Midbrain (tissue), 1 donor: ENCODE measurements at places on chromosomes 11 and 22.

- no peak for DNase-seq
Observed at GRCh38 chr22:44741929-44742328, 10.4 kb upstream of the ARHGAP8 start.

GRCh38 chr11:117980720-117981119, 5.5 kb upstream of the IL10RA start:
- DNase-seq: no peak

GRCh38 chr11:58057481-58057880, 26.7 kb downstream of the OR6Q1 start:
- DNase-seq: no peak

DNA sequence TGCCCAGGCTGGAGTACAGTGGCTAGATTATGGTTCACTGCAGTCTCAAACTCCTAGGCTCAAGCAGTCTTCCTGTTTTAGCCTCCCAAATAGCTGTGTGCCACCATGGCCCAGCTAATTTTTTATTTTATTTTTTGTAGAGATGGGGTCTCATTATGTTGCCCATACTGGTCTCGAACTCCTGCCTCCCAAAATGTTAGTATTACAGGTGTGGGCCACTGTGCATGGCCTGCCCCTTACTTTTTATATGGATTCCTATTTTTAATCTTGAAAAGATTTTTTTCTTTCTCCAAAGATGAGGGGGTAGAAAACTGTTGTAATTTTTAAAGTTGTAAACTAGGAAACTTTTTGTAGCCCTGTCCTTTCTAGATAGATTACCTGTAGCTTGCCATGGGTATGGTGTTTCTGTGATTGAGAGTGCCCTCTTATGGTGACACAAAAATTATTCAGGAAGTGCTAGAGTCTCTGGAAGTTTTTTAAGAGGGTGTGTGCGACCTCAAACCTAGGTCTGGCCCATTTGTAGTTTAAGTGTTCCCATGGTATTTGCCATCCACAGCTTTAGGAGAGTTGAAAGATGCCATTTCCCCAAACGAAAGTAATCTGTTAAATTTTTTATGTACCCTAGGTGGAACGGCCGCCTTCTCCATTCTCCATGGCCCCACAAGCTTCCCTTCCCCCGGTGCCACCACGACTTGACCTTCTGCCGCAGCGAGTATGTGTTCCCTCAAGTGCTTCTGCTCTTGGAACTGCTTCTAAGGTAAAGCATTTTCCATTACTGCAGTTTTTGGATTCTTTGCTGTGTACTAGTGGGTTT, 32.4 kb downstream of the MCAM start:
- DNase-seq: peak; percentile 6

- DNase-seq: no peak
Observed at GRCh38 chr11:99098258-99098657, 77.5 kb downstream of the CNTN5 start.

- no peak for DNase-seq
Observed at GRCh38 chr22:46792061-46792796, 29.8 kb downstream of the TBC1D22A start.

DNA sequence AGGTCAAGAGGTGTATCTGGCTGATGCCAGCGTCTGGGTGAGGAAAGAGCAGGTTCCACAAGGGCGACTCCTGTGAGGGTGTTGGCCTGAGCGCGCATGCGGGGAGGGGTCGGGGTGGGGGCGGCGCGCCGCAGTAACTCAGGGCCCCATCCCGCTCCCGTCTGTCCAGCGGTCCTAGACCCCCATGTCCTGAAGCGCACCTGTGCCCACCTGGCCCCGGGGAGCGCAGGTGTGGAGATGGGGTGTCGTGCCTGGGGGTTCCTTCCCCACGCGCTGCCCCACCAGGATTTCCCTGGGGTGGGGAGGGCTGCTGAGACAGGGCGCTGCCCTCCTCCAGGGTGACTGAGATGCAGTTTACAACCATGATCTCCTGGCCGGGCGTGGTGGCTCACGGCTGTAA, 20.9 kb downstream of the RNH1 start:
- DNase-seq: no peak

- DNase-seq: no peak
Observed at GRCh38 chr22:26450453-26451185, 21.6 kb downstream of the ASPHD2 start.

GRCh38 chr11:10267821-10268220, 26.2 kb downstream of the SBF2 start:
- no peak for DNase-seq

GRCh38 chr11:58905721-58906547, 33.4 kb upstream of the GLYATL1 start:
- DNase-seq: peak; percentile 86

DNA sequence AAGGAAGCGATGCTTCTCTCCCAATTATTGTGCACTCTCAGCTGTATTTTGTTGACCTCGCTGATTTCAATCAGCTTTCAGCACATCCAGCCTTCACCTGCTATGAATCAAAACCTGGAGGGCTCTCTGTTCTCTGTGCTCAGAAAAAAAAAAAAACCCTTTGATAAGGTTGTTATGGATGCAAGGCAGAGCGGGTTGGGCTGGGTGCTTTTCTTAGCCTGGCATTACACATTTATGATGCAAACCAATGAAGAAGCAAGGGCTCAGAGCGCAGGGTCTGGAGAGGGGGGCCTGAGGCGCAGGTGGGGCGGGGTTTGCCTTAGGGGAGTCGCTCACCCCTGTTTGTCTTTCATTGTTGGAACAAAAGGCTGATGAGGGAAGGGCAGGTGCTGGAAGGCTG, 86.0 kb upstream of the CADM1 start:
- DNase-seq: no peak

DNA sequence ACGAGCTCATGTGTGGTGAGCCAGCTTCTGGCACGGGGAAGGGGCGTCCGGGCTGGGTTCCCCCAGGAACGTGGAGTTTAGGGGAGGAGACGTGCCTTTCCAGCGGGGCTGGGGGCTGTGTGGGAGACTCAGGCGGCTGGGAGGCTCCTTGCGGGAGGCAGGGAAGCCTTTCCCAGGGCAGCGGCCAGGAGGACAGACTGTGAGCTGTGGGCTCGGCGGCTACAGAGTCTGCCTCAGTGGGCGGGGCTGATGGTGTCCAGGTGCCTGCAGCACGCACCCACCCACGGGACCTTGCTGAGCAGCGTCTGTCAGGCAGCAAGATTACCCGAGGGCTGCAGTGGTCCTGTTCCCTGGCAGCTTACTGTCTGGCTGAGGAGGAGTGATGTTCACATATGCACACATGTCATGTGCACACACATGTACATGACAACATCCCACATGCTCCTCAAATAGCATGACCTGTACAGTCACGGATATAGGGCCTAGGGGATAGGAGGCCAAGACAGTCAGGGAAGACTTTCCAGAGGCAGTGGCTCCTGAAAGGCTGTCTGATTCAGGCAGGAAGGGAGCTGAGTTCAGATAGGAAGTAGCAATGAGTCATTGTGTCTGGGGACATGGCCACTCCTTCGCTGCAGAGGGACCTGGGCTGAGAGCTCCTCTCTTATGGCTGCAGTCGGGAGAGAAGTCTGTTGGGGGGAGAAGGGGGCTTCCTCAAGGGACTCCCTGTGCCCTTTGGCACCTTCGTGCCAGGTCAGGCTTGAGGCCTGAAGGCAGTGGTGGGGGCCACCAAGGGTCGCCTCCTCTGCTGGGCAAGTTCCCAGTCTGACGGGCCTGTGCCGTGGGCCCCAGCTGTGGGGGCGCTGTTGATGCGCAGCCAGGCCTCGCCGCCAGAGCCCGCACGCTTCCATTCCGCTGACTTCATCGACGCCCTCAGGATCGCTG, 23.3 kb upstream of the PPP6R3 start:
- no peak for DNase-seq

DNA sequence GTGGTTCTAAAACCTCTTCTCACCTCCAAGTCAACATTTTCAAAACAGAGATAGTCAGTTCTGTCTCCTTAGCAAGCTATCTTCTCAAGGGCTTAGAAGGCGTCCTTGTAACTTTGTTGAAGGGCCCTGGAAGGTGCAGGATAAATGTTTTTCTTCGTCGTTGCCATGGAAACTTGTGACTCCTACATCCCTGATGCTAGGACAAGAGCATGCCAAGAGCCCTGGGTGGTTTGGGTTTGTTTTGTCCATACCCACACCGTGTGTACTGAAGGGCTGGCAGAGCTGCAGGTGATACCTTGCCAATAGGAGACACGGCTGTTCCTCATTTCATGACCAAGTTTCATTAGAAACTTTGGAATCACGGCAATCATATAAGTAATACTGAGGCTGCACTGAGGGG, 81.6 kb downstream of the GALNT18 start:
- no peak for DNase-seq

DNA sequence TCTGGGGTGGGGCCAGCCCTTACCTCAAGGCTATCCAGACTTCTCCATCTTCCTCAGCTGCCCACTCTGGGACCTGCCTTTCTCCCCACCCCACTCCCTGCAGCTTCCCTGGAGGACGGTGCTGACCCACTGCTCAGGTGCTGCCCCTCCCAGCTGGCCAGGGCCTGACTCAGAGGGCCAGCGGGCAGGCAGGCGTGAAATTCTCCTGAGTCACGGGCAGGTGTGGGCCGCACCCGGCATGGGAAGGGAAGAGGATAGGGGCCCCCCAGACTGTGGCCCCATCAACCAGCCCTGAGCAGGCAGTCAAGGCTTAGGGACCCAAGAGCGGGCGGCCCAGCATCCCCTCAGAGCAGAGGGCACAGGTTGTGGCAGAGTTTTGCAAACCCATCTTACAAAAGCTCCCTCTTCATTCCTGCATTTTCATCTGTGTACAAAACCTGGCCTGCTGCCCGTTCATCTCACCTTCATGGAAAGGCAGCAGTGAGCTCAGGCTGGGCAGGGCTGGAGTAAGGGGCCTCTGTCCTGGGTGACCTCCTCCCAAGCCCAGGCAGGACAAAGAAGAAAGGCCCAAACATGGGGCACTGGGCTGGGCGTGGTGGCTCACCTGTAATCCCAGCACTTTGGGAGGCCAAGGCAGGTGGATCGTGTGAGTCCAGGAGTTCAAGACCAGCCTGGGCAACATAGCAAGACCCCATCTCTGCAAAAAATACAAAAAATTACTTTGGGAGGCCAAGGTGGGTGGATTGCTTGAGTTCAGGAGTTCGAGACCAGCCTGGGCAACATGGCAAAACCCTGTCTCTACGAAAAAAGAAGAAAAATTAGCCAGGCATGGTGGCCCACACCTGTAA, 6.1 kb downstream of the RHOD start:
- no peak for DNase-seq

DNA sequence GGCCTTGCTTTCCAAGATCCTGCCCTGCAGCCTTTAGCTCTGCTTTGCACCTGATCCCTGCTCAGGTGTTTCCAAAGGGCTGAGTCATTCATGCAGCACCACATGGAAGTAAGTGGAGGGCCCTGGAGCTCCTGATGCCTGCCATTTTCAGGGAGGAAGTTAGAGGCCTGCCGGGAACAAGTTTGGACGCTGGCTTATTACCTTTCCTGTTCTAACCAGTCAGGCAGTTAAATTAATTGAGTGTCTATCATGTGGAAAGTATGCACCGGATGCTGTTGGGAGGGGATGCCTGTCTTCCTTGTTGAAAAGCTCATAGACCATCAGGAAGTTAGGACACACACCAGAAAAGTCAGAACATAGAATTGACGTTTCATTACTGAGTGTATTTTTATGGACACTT, 73.7 kb upstream of the PLET1 start:
- DNase-seq: no peak

DNA sequence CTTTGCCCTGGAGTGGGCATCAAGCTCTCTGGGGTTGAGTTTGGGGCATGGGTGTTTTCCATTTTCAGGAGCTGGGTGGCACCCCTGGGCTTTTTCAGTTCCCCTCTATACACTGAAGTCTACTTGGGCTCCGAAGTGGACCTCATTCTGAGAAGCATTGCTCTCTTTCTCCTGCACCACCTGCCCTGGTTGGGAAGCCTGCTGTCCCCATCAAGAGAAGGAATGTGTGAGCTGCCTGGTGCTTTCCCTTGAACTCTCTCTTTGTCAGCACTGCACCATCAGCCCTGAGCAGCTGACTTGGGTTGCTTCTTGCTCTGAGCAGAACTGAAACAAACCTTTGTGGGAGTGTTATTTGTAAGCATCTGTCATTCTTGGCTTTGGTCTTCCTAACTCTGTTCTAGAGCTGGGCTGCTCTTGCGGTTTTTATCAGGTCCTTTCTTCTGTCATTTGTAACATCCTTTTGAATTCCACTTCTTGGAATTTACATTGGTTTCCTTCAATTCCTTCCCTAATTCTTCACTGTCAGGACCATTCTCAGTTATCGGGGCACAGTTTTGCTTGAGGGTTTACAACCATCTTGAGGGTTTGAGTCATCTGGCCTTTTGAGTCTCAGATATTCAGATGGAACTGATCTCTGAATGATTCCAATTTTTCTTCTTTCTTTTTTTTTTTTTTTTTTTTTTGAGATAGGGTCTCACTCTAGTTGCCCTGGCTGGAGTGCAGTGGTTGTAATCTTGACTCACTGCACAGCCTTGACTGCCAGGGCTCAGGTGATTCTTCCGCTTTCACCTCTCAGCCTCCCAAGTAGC, 20.5 kb downstream of the UBE2L3 start:
- peak; percentile 54 for DNase-seq

- no peak for DNase-seq
Observed at GRCh38 chr11:125228993-125229392, 64.4 kb downstream of the PKNOX2 start.

DNA sequence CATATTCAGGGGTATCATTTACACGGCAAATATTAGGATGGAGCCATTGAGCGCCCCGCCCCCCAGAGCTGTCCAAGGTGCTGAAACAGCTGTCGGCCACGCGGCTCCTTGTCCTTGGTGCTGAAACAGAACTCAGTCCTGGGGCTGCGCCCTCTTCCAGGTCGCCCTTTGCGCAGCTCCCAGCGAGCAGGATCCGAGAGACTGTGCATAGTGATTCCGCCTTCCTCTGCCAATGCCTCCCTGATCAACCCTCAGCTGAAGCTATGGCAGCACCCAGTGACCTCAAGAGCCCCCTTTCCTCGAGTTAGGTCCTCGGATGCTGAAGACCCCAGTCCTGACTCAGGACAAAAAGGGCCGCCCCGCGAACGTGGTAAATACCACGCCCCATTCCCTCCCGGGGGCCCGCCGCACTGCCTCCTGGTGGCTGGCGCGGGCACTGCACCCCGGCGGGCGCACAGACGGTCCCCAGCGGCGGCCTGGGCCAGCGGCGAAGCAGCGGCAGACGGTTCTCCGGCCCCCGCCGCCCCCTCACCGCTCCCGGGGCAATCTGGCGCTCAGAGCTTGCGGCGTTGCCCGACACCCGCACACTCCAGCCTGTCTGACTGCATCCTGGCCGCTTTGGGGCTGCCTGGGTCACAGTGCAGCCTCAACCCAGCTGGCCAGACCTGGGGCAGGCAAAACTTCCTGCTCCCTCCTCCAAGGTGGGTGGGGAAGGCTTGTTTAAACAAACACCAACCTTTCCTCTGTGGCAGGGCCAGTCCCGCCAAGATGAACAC, 13.4 kb downstream of the SYT7 start:
- DNase-seq: peak; percentile 83

- peak; percentile 93 for DNase-seq
Observed at GRCh38 chr11:12673924-12674570, at the start of gene TEAD1. TSS of gene TEAD1 (plus strand) at chr11:12674421.

- DNase-seq: no peak
Observed at GRCh38 chr11:2771758-2772466, 72.1 kb upstream of the KCNQ1OT1 start.

- no peak for DNase-seq
Observed at GRCh38 chr11:132408877-132409276, 1038.5 kb downstream of the NTM start.

- no peak for DNase-seq
Observed at GRCh38 chr22:43110927-43111623, 525 bp downstream of the BIK start.

GRCh38 chr11:102302241-102302640, 15.0 kb upstream of the BIRC3 start:
- DNase-seq: no peak
